Sciatic nerve (tissue), 2 donors: ENCODE measurements at places on chromosomes 3 and 15.

GRCh38 chr3:159766563-159767185 lies 222.0 kb upstream of the IL12A start:
- no peak for DNase-seq

- DNase-seq = no peak
Observed at GRCh38 chr3:40096661-40097111, 212.8 kb upstream of the EIF1B start.

GRCh38 chr3:190008432-190008831 lies 112.3 kb downstream of the P3H2 start:
- DNase-seq = no peak

DNA sequence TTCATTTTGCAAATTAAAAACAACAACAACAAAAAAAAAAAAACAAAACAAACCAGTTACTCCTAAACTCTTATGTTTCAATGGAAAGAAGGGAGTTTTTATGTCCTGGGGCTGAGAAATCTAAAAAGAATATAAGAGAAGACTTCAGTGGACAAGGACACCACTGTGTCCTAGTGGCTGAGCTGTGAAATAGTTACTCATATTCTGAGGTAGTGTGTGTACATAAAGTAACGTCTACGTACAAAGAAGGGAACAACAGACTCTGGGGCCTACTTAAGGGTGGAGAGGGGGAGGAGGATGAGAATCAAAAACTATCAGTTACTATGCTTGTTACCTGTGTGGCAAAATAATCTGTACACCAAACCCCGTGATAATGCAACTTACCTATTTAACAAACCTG lies 6.0 kb upstream of the TP53BP1 start:
- DNase-seq = no peak

- no peak for DNase-seq
Observed at GRCh38 chr3:69560116-69560515, 174.2 kb upstream of the FRMD4B start.

GRCh38 chr3:34024447-34025240 lies 226.2 kb downstream of the PDCD6IP start:
- DNase-seq = no peak

GRCh38 chr15:71600237-71600636 lies 210.1 kb upstream of the NR2E3 start:
- DNase-seq = no peak

DNA sequence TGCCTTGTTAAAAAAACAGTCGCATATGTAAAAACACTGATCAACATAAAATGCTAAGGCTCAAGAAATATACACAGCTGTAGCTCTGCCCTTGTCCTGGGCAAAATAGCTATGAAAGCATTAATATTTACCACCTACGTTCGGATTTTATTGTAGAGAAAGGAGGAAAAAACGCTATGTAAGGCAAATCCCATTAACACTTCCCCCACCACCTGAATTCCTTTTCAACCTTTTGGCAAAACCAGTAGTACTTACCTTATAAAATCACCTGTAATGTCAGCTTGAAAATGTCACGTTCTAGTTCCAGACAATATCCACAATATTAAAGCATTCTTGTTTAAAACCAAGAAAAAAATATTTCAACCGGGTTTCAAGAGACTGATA lies 3.6 kb downstream of the TRA2B start:
- DNase-seq = no peak

DNA sequence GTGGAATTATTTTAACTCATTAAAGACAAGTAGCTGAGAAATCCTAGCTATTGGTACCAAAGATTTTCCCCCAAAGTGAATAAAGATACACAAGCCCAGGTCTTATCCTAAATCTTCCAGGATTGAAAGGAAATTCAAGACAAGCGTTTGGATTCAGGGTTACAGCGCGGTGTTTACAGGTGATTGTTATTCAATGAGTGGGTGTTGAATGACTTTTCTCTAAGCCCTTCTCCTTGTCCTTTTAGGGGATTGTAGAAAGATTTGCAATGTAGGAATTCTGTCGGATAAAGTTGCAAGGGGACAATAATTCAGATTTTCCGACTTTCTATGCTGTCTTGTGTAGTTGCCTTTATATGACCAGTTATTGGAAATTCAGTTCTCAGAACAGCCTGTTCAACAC lies 57.2 kb downstream of the USP13 start:
- DNase-seq = no peak

- DNase-seq = no peak
Observed at GRCh38 chr3:116563351-116563750, 118.1 kb upstream of the LSAMP start.

GRCh38 chr15:69876064-69876940 lies 221.4 kb downstream of the TLE3 start:
- no peak for DNase-seq

DNA sequence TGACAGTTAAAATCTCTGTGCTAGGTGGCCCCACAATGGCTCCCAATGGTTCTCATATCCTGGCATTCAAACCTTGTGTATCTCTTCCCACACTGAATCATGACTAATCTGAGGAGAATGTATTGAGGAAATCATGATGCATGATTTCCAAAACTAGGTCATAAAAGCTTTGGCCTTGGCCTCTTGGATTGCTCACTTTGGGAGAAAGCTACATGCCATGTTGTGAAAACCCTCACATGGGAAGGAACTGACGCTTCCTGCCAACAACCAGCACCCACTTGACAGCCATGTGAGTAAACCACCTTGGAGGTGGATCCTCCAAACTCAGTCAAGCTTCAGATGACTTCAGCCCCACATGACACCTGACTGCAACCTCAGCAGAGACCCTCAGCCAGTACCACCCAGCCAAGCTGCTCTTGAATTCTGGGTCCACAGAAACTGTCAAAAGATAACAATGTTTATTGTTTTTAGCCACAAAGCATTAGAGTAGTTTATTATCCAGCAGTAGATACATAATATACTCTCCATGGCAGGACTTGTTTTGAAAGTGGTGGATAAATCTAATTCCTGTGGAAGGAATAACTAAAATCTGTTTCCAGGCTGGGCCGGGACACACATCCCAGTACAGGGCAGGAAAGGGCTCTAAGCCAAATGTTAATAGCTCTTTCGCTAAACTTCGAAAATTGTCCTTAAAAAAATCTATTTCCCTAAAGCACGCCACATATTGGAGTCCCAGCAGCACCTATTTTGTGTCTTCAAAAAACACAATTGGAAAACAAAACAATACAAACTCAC lies 1.0 kb upstream of the ZNF620 start:
- no peak for DNase-seq

DNA sequence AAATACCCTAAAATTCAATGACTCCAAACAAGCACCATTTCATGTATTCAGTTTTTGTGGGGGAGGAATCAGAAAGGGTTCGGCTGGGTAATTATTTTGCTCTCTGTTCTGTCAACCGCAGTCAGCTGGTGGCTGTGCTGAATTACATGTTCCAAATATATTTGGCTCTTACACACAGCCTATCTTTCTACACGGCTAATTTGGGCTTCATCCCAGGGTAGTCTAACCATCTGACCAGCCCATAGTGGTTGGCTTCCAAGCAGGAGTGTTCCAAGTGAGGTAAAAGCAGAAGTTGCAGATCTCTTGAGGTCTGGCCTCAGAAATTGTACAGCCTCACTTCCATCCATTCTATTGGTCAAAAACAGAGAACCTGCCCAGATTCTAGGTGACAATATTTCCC lies 760.8 kb upstream of the SEMA6D start:
- DNase-seq = no peak

DNA sequence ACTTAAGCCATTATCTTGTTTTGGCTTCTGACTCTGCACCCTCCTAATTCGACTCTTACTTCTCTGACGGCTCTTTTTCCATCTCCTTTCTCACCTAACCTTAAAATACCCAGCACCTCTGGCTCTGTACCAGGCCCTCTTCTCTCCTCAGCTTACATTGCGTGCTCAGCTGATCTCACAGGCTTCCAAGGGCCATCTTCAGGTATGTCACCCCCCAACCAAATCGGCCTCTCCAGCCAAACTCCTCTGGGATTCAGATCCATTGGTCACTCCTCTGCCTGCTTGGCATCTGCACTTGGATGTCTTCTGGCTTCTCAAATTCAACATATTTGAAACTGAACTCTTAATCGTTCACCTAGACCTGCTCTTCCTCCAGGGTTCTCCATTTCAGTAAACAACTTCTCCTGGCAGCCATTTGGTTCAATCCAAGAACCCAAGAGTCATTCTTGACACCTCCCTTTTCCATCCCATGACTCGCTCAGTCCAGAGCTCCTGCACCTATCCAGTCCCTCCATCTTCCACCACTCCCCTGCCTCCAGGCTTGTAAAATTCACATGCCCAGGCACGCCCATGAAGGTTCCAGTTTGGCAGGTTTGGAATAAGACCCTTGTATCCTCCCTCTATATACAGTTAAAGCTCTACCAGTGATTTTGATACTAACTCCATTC lies 35.2 kb upstream of the SLC41A3 start:
- peak; percentile 27 for DNase-seq

DNA sequence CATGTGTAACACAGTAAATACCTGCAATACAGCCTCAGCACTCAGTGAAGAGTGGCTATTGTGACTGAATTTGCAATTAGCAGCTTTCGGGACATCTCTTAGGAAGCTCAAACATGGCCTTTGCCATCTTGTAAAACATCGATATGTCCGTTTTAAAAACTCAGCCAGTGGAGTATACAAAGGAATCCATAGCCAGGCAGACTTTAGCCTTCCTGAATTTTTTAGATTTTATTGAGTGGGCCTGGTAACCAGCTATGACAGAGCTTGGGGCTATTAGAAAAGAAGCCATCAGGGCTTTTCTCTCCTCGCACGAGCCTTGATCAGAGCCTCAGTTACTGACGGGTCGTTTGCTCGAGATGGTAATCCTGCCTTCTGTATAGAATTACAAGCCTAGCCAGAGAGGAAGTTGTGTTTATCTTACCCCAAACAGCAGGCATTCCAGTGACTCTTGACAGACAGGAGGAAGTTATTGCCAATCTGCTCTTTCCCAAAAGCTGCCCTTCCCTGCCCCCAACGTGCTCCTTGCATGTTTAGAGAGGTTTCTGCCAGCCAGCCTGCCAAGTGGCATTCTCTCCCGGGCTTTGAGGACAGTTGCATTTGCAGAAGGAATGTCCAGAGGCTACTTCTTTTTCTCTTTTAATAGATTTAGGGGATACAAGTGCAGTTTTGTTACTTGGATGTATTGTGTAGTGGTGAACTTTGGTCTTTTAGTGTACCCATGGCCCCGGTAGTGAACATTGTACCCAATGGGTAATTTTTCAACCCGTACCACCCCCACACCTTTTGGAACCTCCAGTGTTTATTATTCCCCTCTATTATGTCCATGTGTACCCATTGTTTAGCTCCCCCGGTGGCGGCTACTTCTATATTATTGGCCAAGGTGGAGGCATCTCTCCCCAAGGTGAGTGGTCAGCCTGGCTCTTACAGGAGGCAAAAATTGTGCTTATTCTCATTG lies 40.6 kb downstream of the ITPR1 start:
- DNase-seq = no peak

DNA sequence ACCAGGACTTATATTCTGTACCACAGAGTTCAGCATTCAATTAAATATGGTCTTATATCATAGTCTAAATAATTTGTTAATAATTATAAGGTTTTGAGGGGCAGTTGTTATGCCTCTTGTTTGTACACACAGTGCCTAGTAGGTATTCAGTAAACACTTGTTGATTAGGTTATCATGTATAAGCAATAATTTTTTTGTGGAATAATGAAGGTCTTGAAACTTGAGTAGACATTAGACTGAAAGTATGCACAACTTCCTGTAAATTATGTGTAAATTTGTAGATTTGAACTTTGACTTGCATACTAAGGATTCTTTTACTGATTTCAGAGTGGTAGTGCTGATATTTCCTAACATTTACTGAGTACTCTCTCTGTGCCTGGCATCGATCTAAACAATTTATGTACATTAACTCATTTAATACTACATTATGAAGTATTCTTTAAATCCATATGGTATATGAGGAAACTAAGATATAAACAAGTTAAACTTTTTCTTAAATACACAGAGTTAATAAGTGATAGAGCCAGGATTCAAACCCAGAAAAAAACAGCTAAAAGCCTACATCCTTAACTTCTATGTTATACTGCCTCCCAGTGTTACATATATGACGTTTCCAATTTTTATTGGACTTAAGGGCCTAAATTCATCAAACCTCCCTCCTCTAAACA lies 65.1 kb downstream of the GLCE start:
- no peak for DNase-seq

GRCh38 chr3:98540346-98540745 lies 8.6 kb downstream of the GPR15 start:
- DNase-seq = no peak

DNA sequence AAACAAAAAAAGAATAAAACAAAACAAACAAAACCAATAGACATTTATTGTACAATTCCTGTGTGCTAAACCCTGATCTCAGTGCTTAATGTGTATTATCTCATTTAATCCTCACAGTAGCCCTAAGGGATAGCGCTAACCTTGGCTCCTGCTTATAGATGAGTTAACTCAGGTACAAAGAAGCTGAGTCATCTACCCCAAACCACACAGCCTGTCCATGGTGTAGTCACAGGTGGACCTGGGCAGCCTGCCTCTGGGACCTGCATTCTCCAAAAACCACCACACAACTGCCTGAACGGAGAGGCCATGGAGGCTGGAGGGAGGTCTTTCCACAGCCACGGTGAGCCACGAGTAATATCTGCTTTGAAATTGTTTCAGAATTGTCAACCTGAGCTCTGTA lies 5.5 kb upstream of the CLN6 start:
- DNase-seq = no peak

GRCh38 chr3:12222775-12223485 lies 64.2 kb upstream of the TIMP4 start:
- DNase-seq = no peak

- DNase-seq = no peak
Observed at GRCh38 chr15:60154764-60155325, 150.7 kb downstream of the FOXB1 start.

DNA sequence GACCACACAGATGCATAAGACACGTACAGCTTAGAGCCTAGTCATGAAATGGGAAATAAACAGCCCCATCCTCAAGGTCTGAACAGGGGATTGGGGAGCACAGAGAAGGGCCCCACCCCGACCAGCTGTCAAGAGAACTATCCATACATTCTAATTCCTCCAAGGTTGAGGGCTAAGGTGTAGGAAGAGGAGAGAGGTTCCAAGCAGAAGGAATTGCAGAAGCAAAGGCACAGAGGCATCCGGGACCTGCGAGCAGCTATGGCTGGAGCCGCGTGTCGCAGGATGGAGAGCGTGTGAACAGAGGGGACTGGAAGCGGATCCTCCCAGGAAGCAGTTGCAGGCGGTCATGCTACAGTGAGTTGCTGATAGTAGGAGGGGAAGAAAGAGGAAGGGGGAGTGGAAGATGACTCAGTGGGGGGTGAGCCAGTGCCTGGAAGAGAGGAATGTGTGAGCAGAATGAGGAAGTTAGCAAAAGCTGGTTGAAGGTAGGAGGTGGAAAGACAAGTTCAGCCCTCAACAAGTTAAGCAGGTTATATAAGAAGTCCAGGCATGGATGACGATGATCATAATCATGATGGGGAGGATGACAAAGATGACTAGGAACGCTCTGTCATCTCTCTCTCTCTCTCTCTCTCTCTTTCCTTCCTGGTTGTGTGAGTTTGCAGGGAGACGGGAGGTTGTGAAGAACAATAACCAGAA lies 89.7 kb downstream of the LIPC start:
- no peak for DNase-seq

GRCh38 chr15:33236841-33237509 lies 42.5 kb upstream of the FMN1 start:
- DNase-seq = no peak
